ENCODE measurements at places on chromosomes 6 and 20.

- DNase-seq = no peak
Measured at GRCh38 chr20:23636182-23636907, 1.4 kb downstream of the CST3 start.

DNA sequence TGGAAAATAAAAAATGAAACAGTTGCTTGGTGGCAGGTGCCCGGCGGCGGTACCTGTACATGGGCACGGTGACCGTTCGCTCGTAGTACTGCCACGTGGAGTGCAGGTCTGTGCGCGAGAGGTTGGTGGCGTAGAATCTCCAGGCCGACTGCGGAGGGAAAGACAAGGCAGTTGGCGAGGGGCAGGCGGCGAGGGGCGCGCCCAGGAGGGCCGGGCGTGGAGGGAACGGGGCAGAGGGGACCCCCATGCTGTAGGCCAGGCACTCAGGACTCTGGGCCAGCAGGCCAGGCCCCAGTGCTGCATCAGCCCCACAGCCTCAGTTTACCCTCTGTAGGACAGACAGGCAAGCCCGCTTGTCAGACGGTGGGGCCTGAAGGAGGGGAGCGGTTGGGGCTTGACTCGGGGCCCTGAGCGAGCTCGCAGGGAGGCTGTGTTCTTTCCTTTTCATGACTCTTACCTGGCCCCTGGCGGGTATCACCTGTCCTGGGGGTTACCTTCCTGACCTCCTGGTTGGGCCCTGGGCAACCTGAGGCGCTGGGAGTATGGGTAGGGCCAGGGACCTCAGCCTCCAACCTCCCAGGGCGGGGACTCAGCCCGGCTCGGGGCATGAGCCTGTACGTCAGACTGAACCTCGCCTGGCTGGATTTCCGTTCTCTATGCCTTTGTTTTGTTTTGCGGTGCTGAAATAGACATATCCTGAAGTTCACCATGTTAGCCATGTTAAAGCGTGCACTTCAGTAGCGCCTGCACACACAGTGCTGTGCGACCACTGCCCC is 38.5 kb downstream of the KCNQ2 start:
- no peak for DNase-seq

- DNase-seq = no peak
Measured at GRCh38 chr20:64112691-64113443, 5.5 kb upstream of the NPBWR2 start.

GRCh38 chr6:9848094-9848493 is 566.8 kb downstream of the TFAP2A start:
- DNase-seq = no peak

DNA sequence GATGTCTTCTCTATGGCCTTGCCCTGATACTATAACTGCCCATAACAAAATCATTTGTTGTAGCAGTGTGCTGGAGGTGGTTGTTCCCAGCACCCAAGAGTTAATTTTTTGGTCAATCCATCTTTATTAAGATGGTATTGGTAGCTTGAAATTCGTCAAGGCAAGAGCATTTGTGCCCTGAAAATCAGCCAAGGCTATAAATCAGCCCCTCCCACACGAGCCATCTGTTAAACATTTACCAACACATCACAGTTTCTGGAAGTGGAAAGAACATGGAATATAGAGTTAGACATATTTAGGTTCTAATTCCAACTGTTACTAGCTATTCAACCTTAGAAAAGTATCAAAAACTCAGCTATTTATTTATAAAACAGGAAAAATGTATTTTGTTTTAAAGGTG is 888.4 kb upstream of the GJE1 start:
- no peak for DNase-seq

DNA sequence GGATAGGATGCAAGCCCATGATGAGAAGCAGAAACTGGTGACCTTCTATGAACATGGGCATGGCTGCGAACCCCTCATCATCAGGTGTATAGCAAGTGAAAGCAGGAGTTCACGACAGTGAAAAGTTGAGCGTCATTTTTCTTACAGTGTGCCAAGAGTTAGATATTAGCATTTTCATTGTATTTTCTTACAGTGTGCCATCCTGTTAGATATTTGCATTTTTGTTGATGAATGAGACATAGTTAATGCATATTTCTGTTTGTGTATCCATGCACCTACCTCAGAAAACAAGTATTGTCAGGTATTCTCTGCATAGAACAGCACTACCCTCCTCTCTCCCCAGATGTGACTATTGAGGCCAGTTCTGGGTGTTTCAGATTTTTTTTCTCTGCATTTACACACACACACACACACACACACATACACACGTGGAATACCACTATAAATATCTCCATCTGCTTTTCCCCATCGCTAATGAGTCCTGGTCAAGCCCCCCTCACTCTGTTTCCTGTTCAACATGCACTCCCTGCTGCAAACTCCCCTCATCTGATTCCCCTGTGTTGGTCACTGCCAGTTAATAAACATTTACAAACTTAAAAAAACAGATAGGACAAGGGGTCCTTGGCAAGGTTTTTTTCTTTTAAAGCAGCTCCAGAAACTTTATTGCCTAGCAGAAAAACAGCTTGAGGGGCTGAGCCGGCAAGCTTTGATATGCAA is 41.7 kb downstream of the PLN start:
- DNase-seq = peak; percentile 63

DNA sequence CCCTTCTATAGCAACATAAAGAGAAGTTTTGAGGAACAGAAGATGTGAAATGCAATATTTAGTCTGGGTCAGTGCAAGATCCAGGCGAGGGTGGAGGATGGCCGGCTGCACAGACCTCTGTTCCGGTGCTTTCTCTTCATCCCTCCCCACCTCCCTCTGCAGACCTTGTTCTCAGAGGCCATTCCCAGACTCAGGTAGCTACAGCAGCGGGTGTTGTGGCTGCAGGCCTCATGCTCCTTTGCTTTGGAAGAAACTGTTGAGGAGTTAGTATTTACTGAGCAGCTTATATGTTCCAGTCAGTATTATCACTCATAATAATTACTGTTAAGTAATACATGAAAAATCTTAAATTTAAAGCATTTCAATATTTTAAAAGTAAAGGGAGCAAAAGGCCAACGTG is 1.7 kb downstream of the BTN3A3 start:
- no peak for DNase-seq

- no peak for DNase-seq
Measured at GRCh38 chr6:101777646-101778045, 384.1 kb downstream of the GRIK2 start.

- DNase-seq = no peak
Measured at GRCh38 chr6:149881066-149881766, 16.7 kb downstream of the RAET1E start.

GRCh38 chr6:156779206-156780094 is 2.3 kb downstream of the ARID1B start:
- peak; percentile 49 for DNase-seq

GRCh38 chr6:168603234-168603633 is 162.2 kb downstream of the SMOC2 start:
- DNase-seq = no peak

GRCh38 chr20:61560361-61560853 is 308.3 kb downstream of the CDH4 start:
- DNase-seq = peak; percentile 31

DNA sequence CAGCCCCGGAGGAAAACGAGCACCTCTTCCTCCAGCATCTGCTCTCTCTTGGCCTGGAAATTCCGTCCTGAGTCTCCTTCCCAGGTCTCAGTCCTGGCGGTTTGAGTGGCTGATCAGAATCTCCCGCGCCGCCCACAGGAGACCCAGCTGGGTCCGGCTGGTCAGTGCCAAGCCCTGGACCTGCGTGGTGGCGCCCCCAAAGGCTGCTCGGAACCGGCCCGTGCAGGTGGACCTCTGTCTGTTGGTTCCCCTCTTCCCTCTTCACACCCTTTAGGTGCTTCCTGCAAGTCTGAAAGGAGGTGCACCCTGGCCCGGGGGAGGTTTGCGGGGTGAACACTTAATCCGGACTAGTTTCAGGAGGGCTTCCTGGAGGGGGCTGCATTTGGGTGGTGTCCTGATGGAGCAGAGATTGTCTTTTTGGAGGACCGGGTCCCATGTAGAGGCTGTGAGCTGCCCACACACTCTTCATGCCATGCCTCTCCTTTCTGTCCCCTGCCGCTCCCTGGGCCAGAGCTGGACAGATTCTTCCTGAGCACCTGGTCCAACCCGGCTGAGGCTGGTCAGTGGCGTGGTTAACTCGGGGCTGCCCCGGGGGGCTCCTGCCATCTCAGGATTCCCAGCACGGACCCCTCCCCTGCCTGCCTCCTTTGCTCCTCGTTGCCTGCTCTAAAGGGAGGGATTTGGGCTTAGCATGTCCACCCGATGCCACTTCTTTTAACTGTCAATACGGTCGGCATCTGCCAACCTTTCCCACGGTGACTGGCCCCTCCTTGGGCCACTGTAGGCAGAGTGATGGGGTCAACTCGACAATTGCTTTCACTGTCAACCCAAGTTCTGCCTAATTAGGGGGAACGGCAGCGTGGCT is 16.5 kb upstream of the BHLHE23 start:
- DNase-seq = no peak

DNA sequence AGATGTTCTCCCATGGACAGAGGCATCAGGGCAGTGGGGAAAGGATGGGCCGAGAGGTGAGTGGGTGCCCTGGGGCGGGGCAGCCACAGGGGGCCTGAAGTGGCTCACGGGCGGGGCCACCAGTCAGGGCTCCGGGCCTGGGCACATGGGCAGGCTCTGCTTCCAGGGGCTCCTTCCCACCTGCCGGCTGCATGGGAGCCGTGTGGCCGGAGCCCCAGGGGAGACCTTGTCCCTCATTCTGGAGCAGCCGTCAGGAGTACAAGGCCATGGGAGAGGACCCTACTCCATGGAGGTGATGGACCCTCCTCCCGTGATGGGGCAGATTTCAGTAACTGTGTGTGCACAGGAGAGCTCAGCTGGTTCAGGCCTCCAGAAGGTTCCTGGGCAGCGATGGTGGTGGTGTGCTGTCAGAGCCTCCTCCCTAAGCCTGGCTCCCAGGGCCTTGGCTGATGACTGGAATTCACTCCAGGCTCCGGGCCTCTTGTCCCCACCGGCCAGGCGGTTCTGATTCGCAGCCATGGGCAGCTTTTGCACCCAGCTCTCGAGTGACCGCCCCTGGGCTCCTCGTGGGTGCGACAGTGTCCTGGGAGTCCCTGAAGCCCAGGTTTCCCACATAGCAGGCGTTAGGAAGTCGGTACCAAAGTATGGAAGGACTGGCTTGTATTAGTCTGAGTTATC is 6.2 kb downstream of the SLCO4A1 start:
- no peak for DNase-seq

DNA sequence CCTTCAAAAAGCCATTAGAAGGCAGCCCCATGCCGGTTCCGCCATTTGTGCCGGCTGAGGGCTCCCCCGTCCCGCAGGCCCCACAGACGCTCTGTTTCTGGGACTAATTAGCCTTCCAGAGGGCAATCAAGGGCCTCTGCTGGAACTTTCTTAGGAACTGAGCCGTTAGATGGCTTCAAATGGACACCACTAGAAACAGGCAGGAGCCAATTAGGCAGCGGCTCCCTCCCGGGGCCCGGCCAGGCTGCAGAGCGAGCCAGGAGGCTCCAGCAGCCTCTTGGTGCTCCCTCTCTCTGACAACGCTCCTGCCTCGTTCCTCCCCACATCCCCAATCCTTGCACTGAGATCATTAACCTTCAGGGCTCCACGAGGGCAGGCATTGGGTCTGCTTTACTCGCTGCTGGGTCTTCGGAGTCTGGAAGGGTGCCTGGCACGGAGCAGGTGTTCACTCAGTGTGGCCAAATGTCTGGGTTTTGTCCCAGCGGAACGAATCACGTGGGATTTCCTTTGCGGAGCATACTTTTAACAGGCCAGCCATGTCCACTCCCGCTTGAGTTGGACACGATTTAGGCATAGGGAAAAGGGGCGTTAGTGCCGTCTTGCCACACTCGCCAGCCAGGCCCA is 98.3 kb downstream of the TMEM242 start:
- no peak for DNase-seq

- no peak for DNase-seq
Measured at GRCh38 chr6:51626391-51626790, 461.0 kb downstream of the PKHD1 start.

DNA sequence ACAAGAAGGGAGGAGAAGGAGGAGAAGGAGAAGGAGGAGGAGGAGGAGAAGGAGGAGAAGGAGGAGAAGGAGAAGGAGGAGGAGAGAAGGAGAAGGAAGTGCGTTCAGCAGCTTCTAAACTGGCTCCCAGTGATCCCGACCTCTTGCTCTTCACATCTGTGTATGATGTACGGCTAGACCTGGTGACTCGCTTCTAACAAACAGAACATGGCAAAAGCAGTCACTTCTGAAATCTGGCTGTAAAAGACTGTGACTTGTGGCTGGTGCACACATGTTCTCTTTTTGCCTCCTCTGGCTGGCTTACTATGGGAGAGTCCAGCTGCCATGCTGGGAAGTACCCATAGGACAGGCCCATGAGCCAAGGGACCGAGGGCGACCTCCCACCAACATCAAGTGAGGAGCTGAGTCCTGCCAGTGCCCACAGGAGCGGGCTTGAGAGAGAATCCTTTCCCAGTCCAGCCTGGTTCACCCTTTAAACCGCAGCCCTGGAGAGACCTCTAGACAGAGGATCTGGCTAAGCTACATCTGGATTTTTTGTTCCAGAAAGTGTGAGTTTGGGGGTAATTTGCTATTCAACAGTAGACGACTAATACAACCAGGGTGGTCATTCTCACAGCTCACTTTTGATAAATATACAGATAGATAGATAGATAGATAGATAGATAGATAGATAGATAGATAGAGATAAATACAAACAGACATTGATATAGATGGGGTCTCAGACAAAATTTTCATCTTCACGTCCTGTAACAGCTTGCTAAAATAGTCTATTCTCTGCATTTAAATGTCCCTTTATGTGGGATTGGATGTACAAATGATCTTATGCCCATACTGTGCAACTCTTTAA is 42.3 kb downstream of the RPP40 start:
- DNase-seq = no peak

GRCh38 chr20:32338665-32339064 is 19.5 kb upstream of the ASXL1 start:
- DNase-seq = no peak

- peak; percentile 99 for DNase-seq
Measured at GRCh38 chr20:34876406-34877282, at the start of gene ACSS2. Gene ACSS2 (plus strand): TSS chr20:34876612. CDS start chr20:34876646, 34 bp downstream.

GRCh38 chr6:30979141-30979540 is 4.4 kb upstream of the MUC21 start:
- no peak for DNase-seq

DNA sequence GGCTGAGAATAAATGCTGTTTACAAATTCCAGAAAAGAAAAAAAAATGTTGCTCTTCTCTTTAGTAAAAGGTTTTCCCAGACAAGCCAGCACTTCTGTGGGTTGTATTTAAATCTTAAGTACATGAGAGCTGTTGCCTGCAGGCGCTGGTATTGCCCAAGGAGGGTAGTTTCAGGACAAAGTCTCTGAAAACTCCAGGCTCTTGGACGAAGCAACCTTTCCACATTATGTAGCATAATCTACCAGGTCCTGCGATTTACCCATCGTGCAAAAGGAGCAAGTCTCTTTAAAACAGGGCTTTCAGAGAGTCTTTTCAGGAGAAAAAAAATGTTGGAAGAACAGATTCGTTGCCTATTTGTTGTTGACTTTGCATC is 65.6 kb downstream of the PLG start:
- no peak for DNase-seq
